ENCODE measurements at places on chromosomes 16 and 17. TPM values are rescaled to one million over a fixed set of nuclear protein-coding genes. Genes with fewer than 3 reads are reported as not detected.

GRCh38 chr17:17890773-17891759, 54.3 kb upstream of the SREBF1 start:
- DNase-seq = no peak

DNA sequence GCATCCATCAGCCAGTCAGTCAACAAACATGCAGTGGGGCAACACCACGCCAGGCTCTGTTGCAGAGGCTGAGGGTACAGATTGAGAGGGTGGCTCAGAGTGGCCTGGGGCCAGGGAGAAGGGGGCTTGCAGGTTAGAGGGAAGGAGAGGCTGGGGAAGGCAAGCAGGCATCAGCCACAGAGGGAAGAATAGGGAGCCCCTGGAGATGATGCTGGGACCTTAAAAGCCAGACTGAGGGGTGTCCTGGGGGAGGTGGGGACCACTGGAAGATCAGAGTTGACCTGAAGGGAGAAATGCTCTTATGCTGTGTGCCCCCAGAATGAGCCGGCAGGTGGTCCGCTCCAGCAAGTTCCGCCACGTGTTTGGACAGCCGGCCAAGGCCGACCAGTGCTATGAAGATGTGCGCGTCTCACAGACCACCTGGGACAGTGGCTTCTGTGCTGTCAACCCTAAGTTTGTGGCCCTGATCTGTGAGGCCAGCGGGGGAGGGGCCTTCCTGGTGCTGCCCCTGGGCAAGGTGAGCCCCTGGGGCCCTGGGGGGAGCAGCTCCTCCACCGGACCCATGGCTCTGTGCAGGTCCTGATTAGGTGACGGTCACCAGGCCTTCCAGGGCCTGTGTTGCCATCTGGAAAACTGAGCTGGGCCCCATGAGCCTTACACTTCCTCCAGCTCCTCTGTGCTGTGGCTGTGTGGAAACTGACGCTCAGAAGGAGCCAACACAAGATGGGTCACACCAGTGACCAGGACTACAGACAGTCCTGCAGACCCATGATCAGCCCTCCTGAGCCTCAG, 1.7 kb downstream of the CORO1A start:
- no peak for DNase-seq

The KRT23 gene
- polyA plus RNA-seq = 1.4 TPM

DNA sequence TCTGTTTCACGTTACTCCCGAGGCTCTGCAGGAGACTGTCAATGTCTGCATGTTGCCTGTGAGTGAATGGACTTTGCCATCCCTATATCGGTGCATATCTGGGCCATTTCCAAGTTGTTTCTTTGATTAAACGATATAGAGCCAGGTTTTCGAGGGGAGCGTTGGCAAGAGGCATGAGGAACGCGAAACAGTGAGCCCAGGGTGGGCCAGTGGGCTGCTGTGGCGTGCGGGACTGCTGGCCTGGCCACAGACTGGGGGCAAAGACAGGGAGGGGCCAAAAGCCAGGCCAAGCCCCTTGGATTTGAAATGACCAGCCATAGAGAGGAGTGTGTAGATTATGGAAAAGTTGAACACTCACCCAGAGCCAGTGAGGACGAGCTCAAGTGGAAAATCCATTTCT, 3.5 kb downstream of the CRHR1 start:
- DNase-seq = no peak

The NPIPB6 gene
- polyA plus RNA-seq = 2.3 TPM

The TMED6 gene
- polyA plus RNA-seq = 3.0 TPM

GRCh38 chr16:83100679-83101078, 473.9 kb downstream of the CDH13 start:
- no peak for DNase-seq

The CRYBA1 gene
- not detected for polyA plus RNA-seq

DNA sequence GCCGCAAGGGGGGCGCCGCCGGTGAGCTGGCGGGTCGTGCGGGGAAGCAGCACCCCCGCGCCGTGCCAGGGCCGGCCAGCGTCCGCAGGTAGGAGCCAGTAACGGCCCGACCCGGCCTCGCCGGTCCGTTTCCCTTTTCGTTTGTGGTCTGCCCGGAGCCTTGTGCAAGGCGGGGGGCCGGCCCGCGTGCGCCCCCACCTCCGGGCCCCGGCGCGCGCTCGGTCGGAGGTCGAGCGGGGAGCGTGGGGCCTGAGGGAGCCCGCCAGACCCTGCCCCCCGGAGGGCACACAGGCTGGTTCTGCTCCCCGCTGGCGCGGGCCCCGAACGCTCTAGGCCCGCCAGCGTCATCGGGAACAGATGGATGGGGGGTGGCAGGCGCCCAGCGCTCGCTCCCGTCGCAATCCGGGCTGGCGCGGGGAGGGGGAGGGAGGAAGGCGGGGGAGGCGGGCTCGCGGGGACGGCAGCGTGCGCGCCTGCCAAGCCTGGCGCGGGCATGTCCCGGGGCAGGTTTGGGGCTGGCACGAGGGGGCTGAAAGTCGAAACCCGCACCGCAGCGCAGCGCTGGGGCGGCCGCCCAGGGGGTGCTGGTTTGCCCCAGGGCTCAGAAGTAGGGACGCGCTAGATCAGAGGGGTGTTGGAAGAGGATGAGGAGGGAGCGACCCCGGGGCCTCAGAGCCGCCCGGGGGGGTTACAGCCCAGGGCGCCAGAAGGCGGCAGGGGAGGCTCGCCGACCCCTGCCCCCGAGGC, 1.5 kb upstream of the GSE1 start:
- no peak for DNase-seq

GRCh38 chr17:42845918-42846593, 1.7 kb downstream of the AOC2 start:
- no peak for DNase-seq

DNA sequence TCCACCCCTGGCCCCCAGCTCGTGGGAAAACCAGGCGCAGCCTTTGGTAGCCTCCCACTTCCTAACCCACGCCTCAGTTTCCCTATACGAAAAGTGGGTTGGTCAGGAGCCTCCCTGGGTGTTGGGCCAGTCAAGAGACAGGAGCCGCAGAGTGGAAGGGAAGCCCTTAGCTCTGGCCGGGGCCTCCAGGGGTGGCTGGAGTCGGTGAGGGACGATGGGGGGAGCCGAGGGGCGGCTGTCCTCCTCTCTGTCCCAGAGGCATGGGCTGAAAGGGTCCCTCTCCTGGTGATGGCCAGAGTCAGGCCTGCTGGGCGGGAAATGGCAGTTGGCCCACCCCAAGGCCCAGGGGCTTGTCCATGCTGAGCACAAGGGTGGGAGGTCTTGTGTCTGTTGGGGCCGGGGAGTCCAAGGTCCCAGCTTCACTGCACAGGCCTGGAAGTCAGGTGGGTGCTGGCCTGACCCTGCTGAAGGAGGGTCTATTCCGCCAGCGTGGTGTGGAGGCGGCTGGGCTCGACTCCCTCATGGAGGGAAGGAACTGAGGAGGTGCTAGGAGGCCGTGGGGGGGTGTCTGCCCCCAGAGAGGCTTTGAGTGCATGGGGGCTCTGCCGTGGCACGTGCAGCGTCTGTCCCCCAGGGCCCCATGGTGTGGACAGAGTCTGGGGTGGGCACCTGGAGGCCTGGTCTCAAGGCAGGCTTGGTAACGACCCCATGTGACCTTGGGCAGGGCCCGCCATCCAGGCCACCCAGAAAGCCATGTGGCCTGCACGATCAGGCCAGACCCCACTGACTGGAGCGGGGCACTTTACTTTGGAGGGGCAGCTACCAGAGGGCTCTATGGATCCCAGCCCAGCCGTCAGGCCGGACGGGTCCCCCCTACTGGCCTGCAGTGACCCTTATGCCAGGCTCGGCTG, 1.1 kb downstream of the SLC16A3 start:
- DNase-seq = no peak

The CPHXL2 gene
- 0.11 TPM for polyA plus RNA-seq

DNA sequence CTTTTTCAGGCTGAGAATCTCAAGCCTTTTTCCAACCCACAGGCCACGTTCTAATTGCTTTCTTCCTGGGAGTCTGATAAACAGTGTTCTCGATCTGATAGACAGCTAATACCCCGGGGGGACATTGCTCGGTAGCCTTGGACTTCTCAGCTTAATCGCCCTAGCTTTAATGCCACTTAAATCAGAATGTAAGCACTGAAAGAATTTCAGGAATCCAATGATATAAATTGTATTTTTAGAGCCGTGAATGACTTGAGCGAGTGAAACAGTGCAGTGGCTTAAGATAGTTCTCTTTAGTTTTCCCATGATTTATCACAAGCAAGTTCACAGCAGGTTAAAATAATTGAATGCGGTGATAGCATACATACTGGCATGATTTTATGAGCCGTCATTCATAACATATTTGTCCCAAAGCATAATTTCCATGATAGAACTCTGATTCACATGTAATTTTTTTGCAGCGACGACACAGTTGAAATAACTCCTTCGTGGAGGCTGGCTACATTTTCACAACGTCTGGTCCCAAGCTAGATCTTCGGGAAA, 116.1 kb upstream of the MYOCD start:
- no peak for DNase-seq

- DNase-seq = no peak
These were observed 6.8 kb downstream of the MPG start for GRCh38 chr16:84718-85406.

GRCh38 chr16:22763437-22764080, 50.4 kb upstream of the HS3ST2 start:
- no peak for DNase-seq

DNA sequence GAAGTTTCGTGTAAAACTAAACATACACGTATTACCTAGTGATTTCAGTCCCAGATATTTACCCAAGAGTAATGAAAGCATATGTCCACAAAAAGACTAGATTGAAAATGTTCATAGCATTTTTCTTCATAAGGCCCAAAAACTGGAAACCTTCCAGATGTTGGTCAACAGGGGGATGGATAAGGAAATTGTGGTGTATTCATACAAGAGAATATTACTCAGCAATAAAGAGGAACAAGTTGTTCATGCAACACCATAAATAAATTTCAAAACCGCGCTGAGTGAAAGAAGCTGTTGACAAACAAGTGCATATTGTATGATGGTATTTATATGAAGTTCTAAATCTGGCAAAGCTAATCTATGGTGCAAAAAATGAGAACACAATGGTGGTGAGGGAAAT, 54.1 kb upstream of the NFAT5 start:
- no peak for DNase-seq

- no peak for DNase-seq
These were observed 12.9 kb downstream of the VASN start for GRCh38 chr16:4384509-4384942.

DNA sequence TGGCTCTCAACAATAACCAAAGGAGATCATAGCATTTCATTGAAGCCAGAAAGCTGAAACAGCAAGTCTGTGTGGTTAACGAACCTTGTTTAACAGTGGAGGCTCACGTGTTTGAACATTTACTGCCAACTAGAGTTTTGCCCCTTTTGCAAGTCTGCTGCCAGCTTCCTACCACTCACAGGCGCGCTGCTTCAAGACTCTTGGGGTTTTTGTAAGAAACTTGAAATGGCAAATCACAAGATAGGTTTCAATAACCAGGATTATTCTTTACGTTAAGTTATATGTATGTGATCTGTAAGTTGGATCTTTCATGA, 1.2 kb downstream of the SNTB2 start:
- DNase-seq = no peak

GRCh38 chr16:26195225-26195624, 503.5 kb downstream of the HS3ST4 start:
- DNase-seq = no peak

The SCGB1C2 gene
- 2.6 TPM for polyA plus RNA-seq

GRCh38 chr16:82621781-82622180, 5.0 kb upstream of the CDH13 start:
- DNase-seq = no peak

- no peak for DNase-seq
These were observed 57.4 kb upstream of the TEKT3 start for GRCh38 chr17:15398736-15399331.

GRCh38 chr17:47935961-47936360, 5.4 kb upstream of the PNPO start:
- DNase-seq = no peak

- DNase-seq = no peak
These were observed 25.9 kb downstream of the MYH3 start for GRCh38 chr17:10631048-10631700.

- DNase-seq = no peak
These were observed 8.7 kb downstream of the FMNL1 start for GRCh38 chr17:45230410-45230786.

The GP1BA gene
- polyA plus RNA-seq = 2.2 TPM

The CDRT15 gene
- polyA plus RNA-seq = 0.39 TPM

DNA sequence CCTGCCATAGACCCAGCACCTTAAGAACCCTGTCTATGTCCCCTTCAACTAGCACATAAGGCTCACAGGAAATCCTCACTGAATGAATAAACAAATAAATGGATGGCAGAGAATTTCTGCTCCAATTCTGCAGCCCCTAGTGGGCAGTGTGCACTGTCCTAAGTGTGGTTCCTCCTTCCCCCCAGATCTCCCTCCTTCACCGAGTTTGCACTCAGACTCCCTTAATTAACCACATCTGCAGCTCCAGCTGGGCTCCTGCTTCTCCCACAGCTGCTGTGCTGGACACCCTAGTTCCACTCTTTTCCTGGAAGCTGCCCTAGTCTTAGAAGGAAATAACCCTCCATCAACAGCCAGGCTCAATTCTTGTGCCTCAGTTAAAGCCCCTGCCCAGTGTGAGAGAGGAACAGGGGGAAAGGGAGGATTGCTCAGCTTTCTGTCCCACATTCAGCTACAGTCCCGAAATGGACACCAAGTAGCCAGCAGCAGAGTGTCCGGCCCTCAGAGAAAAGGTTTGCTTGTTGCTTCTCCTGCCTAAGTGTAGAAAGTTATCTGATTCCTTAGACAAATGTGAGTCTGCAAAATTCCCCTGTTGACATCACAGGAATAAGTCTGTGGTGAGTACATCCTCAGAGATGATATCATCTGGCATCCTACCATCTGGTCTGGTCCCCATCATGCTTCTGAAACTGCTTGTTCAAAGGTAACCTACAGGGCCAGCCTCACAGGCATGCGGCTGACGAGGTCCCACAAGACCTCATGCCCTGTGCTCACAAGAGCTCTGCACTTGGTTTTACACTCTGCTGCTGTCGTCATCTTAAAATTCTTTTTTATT, 12.3 kb downstream of the LRRC3C start:
- DNase-seq = no peak

DNA sequence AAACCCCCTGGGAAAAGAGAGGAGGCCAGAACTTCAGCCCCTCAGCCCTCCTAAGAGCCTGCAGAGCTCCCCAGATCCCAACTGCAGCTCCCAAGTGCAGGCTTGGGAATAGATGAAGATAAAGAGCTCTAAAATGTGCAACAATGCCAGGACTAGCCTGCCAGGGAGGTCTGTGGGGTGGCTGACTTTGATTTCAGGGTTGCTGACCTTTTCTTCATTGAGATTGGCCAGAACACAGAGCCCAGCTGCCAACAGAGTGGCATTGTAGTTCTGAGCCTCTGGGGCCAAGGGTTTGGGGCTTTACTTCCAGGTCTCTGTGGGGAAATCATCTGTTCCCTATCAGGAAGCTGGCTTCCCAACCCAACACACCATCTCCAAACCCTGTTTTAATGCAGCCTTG, 120.6 kb downstream of the COPRS start:
- DNase-seq = no peak

- DNase-seq = no peak
These were observed 30.4 kb upstream of the HS3ST3B1 start for GRCh38 chr17:14270508-14270907.

GRCh38 chr17:44763170-44763569, 4.4 kb downstream of the ADAM11 start:
- DNase-seq = no peak

DNA sequence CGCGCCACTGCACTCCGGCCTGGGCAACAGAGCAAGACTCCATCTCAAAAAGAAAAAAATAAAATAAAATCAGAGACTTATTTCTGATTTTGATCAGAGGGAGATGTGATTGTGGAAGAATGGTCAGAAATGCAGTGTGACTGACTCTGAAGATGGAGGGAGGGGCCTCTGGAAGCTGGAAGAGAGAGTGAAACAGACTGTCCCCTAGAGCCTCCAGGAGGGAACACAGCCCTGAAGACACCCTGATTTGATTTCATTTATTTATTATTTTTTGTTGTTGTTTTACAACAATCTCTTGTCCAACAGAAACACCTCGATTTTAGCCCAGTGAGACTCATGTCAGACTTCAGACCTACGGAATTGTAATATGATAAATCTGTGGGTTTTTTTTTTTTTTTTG, 26.1 kb downstream of the BCL7C start:
- no peak for DNase-seq

All from renal cortex interstitium (tissue), 15 donors.